ENCODE measurements at places on chromosomes 13 and 19.

DNA sequence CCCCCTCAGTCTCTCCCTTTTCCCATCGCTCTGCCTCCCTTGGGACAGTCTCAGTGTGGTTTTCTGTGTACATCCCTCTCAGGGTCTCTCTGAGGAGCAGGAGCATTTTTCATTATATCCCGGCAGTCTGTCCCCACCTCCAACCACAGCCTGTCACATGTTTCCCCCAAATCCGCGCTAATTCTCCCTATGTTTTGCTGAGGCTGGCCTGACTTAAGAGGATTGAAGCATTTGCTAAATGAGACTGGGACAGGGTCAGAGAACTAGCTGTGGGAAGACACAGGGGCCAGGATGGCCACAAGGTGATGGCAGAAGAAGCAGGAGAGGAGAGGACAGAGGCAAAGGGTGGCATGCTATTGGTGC lies 5.5 kb downstream of the TPRX1 start:
- no peak for DNase-seq

- no peak for DNase-seq
Measured at GRCh38 chr13:113854238-113855011, 9.5 kb downstream of the GAS6 start.

DNA sequence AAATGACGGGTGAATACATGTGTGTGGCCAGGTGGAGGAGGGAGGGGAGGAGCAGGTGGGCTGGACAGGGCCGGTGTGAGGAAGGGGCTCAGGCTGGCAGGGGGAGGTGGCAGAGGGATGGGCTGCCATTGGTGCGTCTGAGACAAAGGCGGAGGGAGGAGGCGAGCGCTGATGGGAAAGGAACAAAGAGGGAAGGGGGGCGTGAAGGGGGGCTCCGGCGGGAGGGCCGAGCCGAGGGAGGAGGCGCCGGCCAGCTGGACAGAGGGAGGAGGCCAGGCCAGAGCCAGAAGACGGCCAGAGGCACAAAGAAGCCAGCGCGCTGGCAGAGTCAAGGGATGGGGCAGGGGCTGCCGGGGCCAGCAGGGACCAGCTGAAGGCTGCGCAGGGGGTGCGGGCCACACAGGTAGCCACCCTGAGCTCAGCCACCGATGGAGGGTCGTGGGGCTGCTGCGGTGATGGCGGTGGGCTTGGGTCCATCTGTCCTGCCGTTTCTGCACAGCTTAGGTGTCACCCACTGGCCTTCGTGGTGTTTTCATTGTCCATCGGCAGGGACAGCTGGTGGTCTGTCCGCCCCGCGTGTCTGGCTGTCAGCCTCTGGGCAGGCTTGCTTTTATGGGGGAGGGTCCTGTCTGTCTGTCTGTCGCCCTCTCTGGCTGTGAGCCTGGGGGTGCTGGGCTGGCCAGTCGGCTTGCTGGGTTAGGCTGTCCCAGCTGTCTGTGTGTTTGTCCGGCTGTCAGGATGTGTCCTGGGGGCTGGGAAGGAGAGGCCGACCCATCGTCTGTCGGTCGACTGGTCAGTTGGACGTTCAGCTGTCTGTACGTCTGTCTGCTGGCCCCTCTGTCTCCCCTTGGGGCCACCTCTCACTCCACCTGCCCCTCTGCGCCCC lies 2.2 kb downstream of the APC2 start:
- no peak for DNase-seq

DNA sequence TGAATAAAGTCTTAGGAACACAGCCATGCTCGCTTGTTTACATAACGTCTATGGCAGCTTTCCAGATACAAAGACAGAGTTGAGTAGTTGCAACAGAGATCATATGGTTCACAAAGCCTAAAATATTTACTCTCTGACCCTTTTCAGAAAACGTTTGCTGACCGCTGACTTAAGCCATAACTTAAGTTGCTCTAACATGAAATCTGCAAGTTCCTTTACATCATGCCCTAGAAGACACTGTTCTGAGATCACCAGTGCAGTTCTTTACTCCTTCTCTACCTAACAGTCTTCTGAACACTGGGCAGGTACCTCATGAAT lies 166.4 kb downstream of the DCLK1 start:
- no peak for DNase-seq

GRCh38 chr19:6596621-6597020 lies 5.7 kb upstream of the CD70 start:
- no peak for DNase-seq

DNA sequence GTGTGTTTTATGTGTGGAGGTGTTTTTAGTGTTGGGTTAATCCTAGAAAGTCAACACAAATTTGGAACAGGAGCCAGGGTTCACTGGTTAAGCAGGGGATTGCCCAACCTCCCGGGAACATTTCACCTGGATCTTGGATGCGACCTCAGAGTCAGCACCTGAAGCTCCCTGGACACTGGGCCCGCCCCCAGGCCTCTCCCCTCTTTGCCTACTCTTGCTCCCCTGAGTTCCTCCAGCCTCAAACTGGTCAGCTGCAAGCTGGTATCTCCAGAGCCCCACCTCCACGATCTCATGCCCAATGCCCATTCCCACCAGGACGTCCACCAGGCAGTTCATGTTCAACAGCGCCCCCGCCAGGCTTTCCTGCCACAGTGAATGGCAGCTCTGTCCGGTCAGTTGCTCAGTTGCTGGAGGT lies 9.7 kb downstream of the HSD17B14 start:
- DNase-seq = no peak

DNA sequence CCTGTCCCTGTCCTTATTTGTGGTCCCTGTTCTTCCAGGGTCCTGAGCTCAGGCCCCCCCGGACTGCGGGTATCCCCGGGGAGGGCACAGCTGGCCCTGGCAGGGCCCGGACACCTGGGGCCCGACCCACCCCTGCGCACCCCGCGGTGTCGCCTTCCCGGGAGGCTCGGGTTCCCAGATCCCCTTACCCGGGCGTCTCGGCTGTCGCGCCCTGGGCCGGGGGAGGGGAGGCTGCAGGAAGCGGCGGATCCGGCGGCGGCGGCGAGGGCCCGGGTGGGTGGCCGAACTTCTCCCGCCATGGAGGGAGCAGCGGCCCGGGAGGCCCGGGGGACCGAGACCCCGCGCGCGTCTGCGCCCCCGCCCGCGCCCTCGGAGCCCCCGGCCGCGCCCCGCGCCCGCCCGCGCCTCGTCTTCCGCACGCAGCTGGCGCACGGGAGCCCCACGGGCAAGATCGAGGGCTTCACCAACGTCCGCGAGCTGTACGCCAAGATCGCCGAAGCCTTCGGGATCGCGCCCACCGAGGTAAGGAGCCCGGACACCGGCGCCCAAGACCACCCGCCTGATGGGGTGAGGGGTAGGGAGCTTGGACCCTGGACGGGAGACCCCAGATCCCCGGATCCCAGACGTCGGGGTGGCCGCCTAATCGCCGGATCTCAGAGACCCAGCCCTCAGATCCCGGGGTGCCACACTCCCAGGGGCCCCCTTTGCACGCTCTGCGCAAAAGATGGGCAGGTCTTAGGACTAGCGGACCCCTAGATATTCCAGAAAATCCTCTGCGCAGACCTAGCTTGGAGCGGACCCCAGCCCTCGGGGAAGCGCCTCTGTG lies at the start of gene GIPC3:
GIPC3 (plus strand) TSS at position 178 of the 826 bp plus-strand sequence; CDS start at position 298, 120 bp downstream.
- DNase-seq = no peak

DNA sequence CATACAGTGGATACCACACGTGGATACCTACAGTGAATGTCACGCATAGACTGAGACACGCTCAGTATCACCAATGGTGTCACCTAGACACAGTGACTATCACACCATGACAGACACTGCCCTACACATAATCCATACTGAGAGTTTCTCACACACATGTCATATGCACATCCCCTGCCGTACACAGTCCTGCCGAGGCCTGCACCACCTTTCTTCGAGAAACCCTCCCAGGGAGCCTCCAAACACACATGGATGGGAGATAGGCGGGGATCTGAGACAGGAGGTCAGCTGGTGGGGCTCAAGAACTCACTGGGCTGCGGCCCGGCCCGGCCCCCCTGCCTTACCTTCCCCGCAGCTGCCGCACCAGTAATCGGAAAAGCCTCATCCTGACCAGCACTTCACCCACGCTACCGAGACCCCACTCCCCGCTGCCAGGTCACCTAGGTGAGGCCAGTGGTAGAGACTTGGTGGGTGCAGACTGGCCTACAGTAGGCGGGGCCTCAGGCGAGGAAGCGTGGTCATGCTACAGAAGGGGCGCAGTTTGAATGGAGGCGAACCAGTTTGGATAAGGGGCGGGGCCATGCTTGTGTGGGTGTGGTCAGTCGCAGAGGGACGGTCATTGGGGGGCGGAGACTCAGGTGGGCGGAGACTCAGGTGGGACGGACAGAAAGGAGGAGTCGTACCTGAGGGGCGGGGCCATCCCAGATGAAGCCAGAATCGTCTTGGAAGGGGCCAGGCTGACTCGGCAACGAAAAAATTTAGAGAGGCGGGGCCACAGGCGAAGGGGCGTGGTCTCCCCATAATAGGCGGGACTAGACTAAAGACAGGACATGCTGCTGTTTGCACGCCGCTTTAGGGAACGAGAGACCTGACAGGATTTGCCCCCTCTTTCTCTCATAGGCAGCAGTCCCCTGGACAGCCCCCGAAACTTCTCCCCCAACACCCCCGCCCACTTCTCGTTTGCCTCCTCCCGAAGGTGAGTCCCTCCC lies 2.1 kb downstream of the MAST1 start:
- peak; percentile 94 for DNase-seq

DNA sequence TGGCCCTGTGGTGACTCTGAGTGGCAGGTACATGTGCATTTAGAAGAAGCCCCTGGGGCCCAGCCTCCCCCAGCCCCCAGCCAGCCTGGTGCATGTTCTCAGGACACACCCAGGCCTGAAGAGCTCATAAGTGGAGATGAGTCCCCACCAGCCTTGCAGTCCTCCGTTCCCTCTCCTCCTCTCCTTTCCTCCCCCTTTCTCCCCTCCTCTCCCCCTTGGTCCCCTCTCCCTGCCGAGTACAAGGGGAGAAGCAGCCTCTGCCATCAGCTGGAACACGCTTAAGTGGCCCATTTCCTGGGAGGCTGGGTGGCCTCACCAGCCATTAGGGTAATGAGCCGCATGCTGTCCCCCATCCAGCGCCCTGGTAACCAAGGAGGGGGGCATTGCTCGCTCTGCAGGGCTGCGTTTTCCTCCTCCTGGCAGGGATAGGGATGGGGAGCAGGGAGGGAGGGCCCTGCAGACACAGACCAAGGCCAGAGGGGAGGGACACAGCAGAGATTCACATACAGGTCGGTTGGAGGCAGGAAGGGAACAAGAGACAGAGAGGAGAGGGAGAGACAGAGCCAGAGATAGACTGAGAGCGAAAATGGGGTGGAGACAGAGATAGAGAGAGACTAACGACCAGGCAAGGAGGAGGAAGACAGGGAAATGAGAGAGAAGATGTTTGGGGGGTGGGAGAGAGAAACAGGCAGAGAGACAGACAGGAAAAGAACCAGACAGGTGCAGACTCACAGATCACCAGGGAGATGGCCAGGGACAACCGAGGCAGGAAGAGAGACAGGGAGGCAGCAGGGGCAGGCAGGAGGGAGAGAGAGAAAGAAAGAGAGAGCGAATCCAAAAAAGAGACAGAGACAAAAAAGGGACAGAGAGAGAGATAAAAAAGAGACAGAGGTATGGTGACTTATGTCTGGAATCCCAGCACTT lies 19.3 kb upstream of the DPP9 start:
- DNase-seq = peak; percentile 62

DNA sequence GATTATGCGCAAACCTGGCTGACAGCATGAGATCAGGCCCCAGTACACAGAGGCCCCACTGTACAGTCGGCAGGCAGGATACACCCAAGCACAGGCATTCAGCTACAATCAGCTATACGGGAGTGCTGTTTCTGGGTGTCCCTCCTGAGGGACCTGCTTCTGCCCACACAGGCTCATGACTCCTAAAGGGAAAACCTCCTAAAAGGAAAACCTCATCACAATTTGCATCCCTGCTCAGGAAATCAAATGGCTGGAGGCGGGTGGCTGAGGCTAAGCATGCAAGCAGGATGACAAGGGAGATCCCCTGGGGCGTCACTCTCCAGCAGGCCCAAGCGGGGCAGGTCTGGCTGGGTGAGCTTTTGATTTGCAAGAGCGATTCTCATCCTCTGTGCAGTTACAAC lies 99.8 kb downstream of the CRYL1 start:
- no peak for DNase-seq

- no peak for DNase-seq
Measured at GRCh38 chr19:29952646-29953045, 10.6 kb downstream of the URI1 start.

GRCh38 chr19:28322491-28322890 lies 890.5 kb downstream of the UQCRFS1 start:
- no peak for DNase-seq

DNA sequence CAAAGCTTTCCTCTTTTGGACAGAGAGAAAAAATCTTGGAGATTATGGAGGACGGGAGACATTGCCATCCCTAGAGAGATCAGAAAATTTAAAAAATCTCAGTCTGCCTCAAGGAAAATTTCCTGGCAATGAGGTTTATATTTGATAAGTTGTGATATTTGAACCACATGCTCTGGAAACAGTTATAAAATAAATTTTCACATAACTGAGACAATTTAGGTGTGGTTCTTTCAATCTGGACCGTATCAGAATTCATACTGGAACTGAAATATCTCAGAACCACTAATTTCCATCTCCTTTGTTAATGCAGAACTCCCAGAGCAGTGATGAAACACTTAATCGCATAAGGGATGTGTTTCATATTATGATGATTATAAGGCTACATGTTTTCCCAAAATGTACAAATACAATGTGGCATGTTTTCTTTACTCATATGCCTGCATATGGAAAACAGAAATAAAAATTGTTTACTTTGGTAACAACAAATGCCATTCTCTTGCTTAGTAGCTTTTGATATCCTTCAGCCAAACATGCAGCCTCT lies 13.7 kb downstream of the UBE2L5 start:
- DNase-seq = no peak

DNA sequence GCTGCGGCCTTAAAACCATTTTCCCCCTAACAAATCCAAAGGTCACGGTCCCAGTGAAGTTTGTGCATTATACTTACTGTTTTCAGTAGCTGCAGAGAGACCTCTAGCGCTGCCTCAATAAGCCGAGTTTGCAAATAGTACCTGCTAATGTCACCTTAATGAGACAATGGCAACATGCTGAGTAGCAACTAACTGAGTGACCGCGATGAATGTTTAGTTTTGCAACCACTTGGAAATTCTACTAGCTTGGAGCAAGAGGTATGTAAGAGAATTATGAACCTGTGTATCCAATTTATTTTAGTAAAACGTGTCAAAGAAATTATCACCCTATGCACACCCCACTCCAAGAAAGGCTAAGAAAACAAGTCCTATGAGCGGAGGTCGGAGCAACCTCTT lies 1.2 kb downstream of the KPNA3 start:
- DNase-seq = peak; percentile 5

GRCh38 chr13:109516186-109516585 lies 270.2 kb downstream of the IRS2 start:
- DNase-seq = no peak
